Esophagus (tissue), 2 donors: ENCODE measurements at places on chromosomes 5 and 9. TPM values are rescaled to one million over a fixed set of nuclear protein-coding genes. Genes with fewer than 3 reads are reported as not detected.

MARCOL gene
- not detected for polyA plus RNA-seq

DRD1 gene
- polyA plus RNA-seq, result 0.02 TPM

BRD8 gene
- polyA plus RNA-seq, result 34.7 TPM

ABLIM3 gene
- 56.2 TPM for polyA plus RNA-seq

NOXA1 gene
- polyA plus RNA-seq, result 6.5 TPM

N4BP3 gene
- 16.9 TPM for polyA plus RNA-seq

SLC25A48 gene
- 0.24 TPM for polyA plus RNA-seq

FAM53C gene
- polyA plus RNA-seq, result 7.4 TPM

MTAP gene
- polyA plus RNA-seq, result 11.5 TPM

ADAMTS12 gene
- 0.20 TPM for polyA plus RNA-seq

KIF20A gene
- polyA plus RNA-seq, result 8.8 TPM

PCDHGC4 gene
- 0.45 TPM for polyA plus RNA-seq

SLC28A3 gene
- polyA plus RNA-seq, result 4.7 TPM

PCDHGA1 gene
- polyA plus RNA-seq, result 0.13 TPM

CKS2 gene
- 81.6 TPM for polyA plus RNA-seq
